ENCODE measurements at places on chromosomes 11 and 22.
A peak's percentile ranks its signal among the peaks of the same experiment; 100 is the strongest.

GRCh38 chr22:24028533-24028932 is 17.4 kb downstream of the CABIN1 start:
- DNase-seq, result no peak

DNA sequence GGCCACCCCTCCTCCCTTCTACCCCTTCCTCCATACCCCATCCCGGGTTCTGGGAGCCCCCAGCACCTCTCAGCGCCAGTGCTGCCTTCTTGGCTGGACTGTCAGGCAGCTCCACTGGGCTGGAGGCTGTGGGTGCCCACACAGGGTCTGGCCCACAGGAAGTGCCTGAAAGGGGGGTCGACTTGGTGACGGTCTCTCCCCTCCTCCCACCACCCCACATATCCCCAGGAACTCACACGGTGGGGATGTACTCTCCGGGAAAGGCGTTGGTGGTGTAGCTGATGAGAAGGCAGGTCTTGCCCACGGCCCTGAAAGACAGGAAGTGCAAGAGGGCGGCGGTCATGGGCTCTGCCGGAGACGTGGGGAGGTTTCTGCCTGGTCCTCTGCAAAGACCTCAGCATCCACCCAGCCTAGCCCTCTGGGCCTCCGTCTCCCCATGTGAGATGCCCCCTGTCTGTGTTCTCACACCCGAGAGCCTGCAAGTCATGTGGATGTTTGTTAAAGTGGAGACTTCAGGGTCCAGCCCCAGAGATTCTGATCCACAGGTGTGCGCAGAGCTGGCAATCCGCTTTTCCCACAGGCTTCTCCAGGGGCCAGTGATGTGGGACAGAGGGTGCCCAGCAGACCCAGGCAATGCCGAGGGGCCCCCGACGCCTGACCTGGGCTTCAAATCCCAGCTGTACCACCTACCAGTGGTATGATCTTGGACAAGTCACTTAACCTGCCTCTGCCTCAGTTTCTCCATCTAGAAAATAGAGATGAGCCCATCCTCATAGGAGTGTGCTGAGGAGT is 2.5 kb downstream of the RAC2 start:
- no peak for DNase-seq

- no peak for DNase-seq
Measured at GRCh38 chr11:70671611-70672010, 273.3 kb downstream of the CTTN start.

- no peak for DNase-seq
Measured at GRCh38 chr11:81301166-81301830, 1432.4 kb downstream of the FAM181B start.

DNA sequence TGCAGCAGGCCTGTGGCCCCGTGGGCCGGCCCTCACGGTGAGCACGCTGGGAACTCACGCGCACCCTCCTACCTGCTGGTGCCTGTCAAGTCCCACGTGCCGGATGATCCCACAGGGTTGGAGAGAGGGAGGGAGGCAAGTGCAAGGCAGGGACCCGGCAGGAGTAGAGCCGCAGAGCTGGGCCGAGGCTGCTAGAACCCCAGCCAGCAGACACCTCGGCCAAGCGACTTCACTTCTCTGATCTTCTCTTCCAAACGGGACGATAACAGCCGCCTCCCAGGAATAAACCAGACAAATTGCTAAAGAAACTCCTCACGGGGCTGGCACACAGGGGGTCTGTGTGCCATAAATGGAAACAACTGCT is 1232.8 kb downstream of the TBC1D22A start:
- no peak for DNase-seq

- DNase-seq, result no peak
Measured at GRCh38 chr11:111538407-111539114, 2.0 kb upstream of the LAYN start.

GRCh38 chr11:101727451-101727850 is 143.6 kb upstream of the TRPC6 start:
- DNase-seq, result no peak

- no peak for DNase-seq
Measured at GRCh38 chr11:101600924-101601323, 17.1 kb upstream of the TRPC6 start.

- DNase-seq, result no peak
Measured at GRCh38 chr11:19345848-19346681, 105.3 kb upstream of the E2F8 start.

- DNase-seq, result peak; percentile 19
Measured at GRCh38 chr11:77375107-77375506, 73.6 kb upstream of the GDPD4 start.

DNA sequence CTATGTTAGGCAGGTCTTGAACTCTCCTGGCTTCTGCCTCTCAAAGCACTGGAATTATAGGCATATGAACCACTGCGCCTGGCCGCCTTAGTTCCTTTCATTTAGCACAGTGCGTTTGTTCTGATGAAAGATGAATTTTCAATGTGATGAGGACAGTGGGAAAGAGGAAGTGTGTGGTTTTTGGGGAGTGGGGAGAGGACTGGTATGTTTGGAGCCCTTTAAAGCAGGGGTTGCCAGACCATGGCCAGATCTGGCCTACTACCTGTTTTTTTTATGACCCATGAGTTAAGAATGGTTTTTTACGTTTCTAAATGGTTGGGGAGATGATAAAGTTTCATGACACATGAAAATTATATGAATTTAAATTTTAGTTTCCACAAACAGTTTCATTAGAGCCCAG is 12.5 kb downstream of the ATXN10 start:
- no peak for DNase-seq

GRCh38 chr11:11789735-11790369 is 51.9 kb upstream of the USP47 start:
- DNase-seq, result no peak

DNA sequence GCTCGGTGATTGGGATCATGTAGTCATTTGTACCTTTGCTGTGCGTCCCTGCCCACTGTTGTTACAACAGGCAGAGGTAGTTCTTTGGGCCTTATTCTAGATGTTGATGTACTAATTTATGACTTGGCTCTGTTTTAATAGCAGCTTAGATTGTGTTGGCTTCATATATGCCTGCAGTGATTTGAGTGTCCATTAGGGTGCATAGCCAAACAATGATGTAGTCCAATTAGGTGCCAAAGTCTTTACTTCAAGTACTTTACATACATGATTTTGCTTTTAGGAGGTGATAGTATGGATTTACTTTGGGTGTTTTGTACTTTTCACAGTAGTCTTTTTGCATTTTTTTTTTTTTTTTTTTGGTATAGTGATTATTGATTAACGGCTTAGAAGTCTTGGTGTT is 46.4 kb downstream of the PPP6R3 start:
- no peak for DNase-seq

DNA sequence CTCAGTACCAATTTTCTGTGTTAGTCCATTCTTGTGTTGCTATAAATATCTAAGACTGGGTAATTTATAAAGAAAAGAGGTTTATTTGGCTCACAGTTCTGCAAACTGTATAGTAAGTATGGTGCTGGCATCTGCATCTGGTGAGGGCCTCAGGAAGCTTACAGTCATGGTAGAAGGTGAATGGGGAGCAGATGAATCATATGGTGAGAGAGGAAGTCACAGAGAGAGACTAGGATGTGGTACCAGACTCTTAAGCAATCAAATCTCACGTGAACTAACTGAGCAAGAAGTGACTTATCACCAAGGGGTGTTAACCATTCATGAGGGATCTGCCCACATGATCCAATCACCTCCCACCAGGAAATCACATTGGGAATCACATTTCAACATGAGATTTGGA is 60.8 kb upstream of the ZBED5 start:
- DNase-seq, result no peak

- DNase-seq, result no peak
Measured at GRCh38 chr11:21564833-21565682, 627.8 kb upstream of the ANO5 start.

DNA sequence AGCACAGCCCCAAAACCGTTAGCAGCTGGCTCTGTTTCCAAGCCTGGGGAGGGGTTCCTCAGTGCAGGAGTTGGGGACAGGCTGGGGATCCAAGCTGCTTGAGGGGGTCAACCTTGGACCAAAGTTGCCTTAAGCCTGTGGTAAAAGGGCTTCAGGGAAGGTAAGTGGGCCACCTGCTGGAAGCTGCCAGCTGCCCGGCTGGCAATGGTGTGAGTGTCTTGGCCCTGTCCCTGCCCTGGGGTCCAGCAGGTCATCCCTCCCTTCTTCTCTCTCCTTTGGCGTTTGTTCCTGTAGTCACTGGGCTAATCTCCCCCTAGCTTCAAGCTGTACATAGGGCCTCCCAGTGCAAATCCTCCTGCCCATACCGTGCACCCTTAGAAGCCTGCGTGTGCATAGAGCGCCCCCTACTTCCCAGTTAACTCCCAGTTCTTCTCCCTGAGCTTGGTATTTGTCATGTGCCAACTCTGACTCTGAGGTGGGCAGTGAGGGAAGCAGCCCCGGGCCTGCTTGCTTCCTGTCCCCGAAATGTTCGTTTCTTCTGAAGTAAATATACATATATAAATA is 4.4 kb downstream of the TMEM258 start:
- DNase-seq, result peak; percentile 35

DNA sequence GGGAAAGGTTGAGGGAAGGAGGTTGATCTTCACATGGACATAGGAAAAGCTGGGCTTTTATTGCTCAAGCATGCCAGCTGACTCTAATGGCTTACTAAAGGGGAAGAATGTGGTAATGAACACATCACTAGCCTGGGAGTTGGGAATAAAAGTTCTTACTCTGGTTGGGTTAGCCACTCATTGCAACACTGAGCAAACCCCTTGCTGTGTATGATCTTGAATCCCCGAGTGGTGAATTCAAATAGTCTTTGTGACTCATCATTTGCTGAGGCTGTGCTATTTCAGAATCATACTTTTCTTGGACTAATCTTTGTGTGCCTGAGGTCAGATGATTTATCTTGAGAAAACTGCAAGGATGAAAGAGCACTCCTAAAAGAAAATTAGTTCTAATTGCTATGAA is 304.1 kb upstream of the ANO5 start:
- DNase-seq, result peak; percentile 20

DNA sequence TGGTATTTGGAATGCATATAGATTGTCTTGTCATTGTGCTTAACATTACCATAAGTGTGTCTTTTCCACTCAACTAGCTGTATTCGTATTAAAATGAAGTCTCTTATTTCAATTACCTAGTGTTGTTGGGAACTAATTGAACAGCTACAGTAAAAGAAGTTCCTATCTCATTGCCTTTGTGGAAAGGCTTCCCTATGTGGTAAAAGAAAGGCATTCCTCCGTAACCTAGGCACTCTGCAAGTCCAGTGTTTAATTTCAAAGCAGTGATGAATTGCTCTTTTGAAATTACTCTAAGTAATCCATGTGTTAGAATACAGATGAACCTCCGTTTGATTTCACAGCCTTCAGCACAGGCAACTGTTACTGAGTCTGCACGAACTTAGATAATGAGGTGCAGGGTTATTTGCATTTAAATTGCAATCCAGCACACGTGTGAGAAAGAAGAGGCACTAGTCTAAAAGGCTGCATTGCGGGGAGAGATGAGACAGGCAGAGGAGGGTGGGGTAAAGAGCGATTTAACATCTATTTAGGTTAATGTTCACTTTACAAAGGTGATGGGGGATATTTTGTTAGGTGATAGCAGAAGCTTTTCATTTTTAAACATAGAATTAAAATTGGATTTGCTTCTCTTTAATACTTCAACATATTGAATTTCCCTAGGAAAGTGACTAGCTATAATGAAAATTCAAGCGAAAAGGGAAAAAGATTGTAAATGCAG is 25.0 kb upstream of the CRTAM start:
- DNase-seq, result no peak

GRCh38 chr11:19644316-19644715 is 68.3 kb upstream of the NAV2 start:
- DNase-seq, result peak; percentile 89

- DNase-seq, result no peak
Measured at GRCh38 chr11:25576320-25576719, 755.6 kb upstream of the ANO3 start.

DNA sequence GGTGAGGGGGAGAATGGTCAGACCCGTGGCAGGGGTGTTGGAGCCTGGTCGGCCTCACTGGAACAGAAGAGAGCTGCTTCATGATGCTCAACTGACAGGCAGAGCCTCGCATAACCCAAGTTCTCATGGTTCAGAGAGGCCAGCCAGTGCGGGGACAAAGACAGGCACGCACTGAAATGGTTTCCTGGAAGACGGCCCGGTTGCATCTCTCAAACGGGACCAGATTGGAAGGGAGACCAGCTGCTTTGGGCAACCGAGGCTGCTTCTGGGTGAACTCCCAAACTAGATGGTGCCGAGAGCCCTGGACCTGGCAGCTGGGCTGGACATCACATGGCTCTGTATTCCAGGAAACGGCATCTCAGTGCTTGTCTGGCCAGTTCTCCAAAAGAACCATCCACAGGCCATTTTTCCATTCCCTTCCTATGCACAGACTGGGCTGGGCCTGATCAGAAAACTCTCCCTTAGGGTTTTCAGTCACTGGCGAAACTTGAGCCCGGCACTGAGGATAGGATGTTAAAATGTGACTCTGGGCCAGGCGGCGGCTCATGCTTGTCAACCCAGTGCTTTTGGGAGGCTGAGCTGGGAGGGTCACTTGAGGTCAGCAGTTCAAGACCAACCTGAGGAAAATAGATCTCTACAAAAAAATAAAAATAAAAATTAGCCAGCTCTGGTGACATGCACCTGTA is 80.1 kb upstream of the PRODH start:
- no peak for DNase-seq

DNA sequence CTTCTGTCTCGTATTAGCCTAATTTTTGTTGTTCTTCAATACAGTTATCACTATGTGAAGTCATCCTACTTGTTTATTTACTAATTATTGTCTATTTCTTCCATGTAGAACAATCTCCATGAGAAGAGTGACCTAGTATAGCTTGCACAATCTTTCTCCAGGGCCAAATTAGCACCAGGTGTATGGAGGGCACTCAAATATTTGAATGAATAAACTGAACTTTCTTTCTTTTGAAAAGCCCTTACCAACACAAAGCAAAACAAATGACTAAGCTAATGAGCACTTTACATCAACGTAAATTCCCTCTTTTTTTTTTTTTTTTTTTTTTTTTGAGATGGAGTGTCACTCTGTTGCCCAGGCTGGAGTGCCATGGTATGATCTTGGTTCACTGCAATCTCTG is 34.2 kb downstream of the ABTB2 start:
- no peak for DNase-seq

DNA sequence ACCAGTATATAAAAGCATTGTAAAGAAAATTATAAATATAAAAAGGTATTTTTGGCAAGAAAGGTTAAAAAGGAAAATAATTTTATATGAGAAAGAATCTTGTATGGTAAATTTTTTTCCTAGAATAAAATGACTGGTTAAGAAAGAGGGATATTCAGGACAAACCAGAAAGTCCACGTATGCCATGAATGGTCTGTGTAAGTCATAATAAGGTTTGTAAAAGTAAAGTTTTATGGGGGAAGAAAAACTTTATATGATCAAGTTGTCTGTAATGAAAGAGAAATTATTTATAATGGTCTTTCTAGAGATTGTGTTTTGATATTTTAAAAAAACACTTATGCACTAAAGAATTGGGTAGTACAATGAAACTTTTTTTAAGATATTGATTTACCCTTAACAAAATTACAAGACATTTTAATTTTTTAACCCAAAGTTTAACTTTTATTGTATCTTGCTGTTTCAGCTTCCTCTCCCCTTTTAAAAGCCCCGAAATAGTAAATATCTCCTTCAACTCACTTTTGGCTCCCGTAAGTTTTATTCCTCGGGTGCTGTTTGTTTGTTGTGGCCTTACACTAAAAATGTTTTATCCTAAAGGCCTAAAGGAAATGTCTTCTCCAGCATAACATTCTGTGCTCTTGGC is 47.7 kb downstream of the AMOTL1 start:
- DNase-seq, result no peak

- DNase-seq, result peak; percentile 28
Measured at GRCh38 chr11:88059326-88059725, 115.9 kb downstream of the RAB38 start.

- DNase-seq, result no peak
Measured at GRCh38 chr11:845872-846495, 3.3 kb downstream of the TSPAN4 start.

Measured in astrocyte of the cerebellum (primary cell).